ENCODE measurements at places on chromosomes 11 and 22. TPM values are rescaled to one million over a fixed set of nuclear protein-coding genes. Genes with fewer than 3 reads are reported as not detected.

Gene IL17REL
- total RNA-seq = not detected

Gene TMEM86A
- 4.6 TPM for total RNA-seq

Gene YPEL1
- total RNA-seq = 6.7 TPM

Gene TTC28
- 2.6 TPM for total RNA-seq

Gene SCGB1D2
- total RNA-seq = not detected

Gene TLCD5
- not detected for total RNA-seq

Gene PLXNB2
- 14.3 TPM for total RNA-seq

Gene SLC29A2
- total RNA-seq = 12.9 TPM
